ENCODE measurements at places on chromosomes 7 and 10.

DNA sequence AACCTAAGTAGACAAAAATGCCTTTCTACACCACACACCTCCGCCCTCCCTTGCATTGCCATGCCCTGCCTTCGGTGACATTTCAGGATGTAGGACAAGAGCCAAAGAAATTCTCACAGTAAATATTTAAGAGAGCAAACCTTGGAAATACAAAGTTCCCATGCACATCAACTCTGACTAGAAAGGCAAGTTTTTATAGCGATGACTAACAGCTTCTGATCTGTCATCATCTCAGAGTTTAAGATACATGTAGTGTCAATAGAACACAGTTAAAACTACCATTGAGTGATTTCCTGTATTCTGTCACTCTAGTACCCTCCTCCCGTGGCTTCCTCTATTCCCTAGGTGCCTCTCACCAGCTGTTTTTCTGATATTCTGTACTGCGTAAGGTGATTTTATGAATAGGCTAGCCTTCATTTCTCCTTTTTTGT, 20.7 kb downstream of the SLC16A9 start:
- no peak for DNase-seq

- DNase-seq, result no peak
These were observed 661.1 kb upstream of the ANKRD30A start for GRCh38 chr10:36464291-36464690.

GRCh38 chr7:138313829-138314178, 146.3 kb upstream of the TRIM24 start:
- no peak for DNase-seq

DNA sequence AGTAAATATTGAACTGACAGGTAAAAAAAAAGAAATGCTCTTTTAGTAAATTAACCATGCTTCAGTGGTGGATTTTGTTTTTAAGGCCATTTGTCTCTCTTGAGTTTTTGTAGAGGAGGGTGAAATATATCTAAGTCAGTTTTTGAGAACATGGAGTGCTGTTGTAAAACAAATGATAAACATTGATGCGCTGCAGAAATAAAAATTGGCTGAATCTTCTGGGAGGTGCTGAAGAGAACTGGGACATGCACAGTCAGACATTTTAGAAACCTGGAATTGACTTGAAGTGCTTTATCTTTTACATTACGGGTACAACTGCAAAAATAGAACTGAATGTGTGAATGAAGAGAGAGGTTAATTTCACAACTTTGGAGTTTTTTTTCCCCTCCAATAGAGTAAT, 203.0 kb upstream of the HDAC9 start:
- DNase-seq, result no peak

DNA sequence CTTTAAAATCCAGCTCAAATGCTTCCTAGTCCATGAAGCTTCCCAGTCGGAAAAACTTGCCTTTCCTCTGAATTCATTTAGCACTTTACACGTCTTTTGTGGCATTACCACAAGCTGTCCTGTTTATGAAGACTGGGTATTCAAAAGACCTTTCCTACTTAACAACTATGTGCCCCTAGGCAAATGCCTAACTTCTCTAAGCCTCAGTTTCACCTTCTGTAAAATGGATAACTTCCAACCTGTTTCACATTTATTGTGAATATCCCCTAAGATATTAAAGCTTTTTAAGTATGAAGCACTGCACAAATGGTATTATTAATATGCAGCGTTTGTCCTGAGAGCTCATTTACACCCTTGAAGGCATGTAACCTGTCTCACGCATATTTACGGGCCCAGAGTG, 843 bp downstream of the CFAP70 start:
- no peak for DNase-seq

DNA sequence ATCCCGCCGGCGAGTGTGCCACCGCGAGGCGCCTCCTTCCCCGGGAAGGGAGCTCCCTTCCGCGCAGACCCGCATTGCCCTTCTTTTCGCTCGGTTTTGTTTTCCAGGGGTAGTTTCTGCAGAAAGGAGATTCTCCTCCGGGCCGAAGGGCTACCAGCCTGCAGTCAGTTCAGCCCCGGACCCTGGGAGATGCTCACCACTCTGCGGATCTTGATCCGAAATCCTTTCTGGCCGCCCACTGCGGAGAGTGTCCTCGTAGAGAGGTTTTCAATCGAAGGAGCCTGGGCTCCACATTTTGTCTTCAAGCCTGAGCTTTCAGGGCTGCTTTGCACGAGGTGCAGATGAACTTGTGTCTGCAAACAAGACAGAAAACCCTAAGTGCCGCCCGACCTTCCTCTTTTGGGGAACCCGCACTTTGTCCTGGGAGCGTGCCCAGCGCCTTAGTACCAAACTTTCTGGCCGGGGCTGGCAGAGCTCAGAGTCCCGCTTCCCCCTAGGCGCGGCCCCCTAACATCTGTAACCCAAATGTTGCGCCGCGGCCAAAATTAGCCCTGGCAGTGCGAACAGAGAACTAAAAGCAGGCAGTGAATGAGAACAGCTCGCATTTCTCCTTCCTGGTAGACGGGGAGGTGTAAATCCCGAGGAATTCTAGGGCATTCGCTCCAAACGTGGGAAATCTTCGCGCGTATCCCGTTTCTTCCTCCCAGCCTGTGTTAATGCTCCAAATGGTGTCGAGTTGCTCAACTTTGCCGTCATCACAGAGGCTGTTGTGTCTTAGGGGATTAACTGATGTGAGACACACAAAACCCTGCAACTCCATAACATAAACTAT, 6.7 kb upstream of the EN2 start:
- no peak for DNase-seq

DNA sequence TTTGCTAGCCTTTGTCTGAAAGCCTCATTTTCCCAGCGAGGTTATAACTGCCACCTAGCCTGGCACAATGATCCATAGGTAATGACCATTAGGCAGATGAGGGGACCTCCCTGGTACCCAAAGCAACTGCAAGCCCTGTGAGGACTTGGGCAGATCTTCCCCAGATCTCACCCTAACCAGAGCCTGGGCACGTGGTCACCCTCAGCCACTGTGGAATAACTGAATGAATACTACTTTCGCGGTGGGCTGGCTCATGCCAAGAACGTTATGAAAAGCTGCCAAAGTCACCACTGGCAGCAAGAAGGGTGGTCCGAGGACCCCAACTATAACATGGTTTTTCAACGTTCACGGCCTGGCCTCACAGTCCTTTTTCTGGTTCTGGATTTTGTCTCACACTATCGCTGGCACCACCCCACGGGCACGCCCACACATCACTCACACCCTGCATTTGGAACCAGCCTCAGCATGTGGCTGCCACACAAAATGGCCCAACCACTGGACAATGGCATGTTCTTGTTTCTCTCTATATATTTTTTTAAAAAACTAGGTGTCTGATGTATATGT, 3.4 kb downstream of the PRKAG2 start:
- DNase-seq, result no peak

- no peak for DNase-seq
These were observed 67.3 kb downstream of the EPDR1 start for GRCh38 chr7:37987732-37988131.

DNA sequence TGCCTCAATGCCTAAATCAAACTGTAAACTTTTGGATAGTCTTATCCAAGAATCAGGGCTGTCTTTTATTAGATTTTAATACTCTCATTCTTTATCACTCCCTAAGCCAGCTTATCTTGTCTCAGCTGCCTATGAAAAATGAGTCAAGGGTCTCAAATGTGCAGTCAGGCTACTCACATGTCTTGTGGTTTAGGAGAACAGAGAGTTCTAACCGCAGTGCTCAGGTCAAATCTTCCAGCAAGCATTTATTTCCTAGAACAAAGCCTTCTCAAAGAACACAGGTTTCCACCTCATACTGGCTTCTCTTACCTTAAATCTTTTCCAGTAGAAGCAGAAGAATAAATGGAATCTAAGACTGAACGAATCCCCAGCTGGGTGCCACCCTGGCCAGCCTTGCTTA, 23.5 kb downstream of the HTR5A start:
- DNase-seq, result no peak

- DNase-seq, result no peak
These were observed 183.9 kb upstream of the MBL2 start for GRCh38 chr10:52956461-52956860.

All from stimulated activated CD8-positive, alpha-beta memory T cell treated with anti-CD3 and anti-CD28 coated beads, Interleukin-12 subunit alpha, Interleukin-12 subunit beta, amount 100 ng/mL, for 4 hours (primary cell).